ENCODE measurements at places on chromosomes 7 and 10.

DNA sequence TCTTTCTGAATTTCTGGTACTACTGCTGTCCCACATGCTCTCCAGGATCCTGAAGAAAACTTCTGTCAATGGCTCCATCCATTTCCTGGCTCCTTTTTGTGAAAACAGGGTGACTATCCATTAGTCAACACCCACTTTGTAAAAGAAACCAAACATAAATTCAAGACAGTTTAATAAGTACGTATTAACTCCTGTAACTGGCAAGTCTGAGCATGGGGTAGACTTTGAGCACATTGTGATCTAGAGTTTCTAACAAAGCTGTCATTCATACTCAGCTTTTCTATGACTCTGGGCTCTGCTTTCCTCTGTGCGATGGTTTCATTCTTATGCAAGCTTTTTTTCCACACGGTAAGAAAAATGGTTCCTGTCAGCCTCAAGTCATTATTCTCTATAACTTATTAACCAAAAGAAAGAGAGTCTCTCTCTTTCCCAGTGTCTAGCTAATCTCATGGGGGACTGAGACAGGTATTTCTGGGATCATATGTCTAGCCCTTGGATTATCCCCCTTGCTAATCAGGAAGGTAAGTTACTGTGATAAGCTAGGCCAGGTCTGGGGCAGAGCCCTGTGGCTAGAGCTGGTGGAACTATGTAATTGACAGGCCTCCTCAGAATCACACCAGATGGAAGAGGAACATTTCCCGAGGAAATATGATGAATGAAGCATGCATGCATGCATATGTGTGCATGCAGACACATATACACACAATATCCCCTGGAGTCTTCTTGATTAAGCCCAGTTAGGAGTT lies 98.5 kb downstream of the GNAI1 start:
- DNase-seq, result no peak

- DNase-seq, result no peak
Observed at GRCh38 chr7:55425141-55425752, 60.1 kb downstream of the LANCL2 start.

DNA sequence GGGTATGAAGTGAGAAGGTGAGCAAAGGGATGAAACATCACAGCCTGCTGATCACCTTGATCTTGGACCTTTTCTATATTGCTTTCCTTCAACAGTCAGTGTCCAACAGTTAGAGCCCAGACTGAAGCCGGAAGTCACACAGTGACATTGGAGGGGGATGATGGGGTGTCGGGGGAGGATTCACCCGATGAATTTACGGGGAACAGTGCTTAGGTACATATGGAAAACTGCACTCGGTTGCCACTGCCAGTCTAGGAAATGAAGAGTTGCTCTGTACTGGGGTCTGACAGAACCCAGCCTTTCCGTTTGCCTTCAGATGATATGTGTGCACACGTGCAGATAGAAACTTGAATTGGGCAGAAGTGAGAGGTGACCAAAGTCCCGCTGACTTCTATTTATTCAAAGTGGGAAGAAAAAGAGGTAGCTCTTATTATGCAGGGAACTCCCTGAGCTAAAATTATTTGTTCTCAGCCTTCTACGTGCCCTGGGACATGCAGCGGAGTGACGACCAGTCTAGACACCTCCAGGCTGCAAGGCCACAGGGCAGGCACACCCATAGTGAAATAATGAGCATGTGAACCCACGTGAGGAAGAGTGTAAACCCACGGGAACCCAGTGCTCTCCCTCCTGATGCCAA lies 107.2 kb upstream of the INHBA start:
- DNase-seq, result no peak

- no peak for DNase-seq
Observed at GRCh38 chr10:133186416-133187090, 26.5 kb downstream of the KNDC1 start.

- DNase-seq, result no peak
Observed at GRCh38 chr7:104956753-104957450, 57.1 kb upstream of the KMT2E start.

DNA sequence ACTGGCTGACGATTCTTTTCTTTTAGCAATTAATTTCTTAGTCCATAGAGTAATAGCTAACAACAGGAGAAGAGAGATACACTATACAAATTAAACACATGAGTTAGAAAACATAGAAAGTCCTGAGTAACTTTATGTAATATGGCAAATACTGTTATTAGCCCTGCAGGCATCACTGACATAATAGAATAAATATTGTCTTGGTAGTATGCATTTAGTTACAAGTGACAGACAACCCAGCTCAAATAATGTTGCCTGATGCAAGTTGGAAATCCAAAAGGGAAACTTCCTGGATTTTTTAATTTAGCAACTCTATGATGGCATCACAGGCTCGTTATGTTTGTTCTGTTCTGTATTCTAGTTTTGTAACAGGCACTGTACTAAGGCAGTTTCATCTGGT lies 95.1 kb downstream of the DKK1 start:
- no peak for DNase-seq

DNA sequence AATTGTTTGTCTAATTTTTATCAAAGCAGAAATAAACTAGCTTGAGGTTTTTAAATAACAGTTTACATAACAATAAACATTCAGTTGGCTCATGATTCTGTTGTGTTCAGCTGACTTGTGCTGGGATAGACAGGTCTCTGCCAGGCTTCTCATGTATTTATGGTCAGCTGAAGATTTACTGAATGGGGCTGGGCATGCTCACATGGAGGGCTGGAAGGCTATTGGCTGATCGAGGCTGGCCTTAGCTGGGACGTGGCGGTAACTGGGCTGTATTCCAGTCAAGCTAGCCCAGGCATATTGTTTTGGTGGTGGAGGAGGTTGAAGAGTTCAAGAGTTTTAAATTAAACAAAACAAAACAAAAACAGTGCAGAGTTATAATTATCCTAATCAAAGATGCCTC lies 251.0 kb upstream of the MTPN start:
- DNase-seq, result no peak

- no peak for DNase-seq
Observed at GRCh38 chr10:11159543-11160215, 142.0 kb downstream of the CELF2 start.

GRCh38 chr10:34719746-34720145 lies 95.3 kb downstream of the PARD3 start:
- no peak for DNase-seq

GRCh38 chr10:29830531-29831512 lies 196.1 kb upstream of the SVIL start:
- DNase-seq, result no peak

DNA sequence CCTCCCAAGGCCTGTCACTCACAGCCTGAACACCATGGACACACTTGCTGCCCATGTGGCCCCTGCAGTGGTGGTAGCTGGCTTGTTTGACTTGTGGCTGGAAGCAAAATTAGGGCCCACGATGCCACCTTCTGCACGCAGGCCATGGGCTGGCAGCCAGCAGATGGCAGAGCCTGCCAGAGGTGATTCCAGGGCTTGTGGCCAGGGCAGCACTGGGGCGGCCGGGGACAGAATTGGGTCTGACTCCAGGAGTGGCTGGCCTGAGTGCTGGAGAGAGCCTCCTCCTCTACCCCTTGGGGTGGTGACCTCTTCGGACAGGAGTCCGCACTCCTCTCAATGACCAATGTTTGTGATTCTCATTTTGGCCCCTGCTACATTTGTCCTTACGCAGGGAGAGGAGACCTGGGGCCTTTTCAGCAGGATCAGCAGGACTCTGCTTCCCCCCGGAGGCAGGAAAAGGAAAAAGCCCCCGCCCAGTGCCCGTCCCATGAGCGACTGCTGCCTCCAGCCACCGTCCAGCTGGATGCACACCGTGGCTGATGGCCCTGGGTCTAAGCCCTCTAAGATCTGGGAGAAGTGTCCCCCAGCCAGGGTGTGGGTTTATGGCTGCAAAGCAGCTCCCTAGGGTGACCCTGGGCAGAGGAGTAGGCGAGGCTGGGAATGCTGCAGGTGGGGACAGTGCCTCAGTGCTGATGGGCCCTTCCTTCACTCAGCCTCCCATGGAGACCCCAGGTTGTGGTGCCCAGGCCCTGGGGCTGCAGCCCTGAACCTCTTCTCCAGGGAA lies 26.5 kb downstream of the DNAJB12 start:
- DNase-seq, result no peak

DNA sequence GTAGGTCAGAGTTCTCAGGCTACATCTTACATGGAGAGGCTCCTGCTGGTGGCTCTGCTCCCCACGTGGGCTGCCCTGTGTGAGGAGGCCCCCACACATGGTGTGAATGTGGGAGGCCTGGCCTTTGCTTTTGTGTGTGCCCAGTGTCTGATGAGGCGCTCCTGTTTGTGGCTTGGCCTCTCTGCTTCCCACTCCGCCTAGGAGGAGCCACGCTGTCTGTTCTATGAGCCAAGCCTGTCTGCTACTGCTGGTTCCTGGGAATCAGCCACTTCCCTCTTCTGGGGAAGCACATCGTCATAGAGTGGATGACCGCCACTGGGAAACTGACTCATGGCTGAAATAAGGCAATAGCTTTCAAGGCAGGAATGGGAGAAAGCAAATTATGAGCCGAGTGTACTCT lies 87.1 kb downstream of the CYP26A1 start:
- DNase-seq, result no peak

DNA sequence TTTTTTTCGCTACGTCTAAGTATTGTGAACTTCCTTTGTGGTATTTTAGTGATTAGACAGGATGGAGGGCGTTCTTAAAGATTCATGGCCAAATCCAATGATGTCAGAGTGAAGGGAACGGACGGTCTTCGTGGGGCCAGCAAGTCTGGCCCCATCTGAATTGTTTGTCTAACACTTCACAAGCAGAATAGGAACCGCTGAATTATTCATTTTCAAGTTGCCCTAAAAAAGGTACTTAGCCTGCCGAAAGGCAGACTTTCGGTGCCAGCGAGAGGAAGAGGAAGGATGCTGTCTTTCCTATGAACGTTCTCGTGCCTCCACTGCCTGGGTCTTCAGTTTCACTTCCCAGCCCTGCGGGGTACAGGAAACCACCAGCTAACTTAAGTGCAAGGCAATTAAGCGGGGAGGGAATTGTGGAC lies 145.7 kb upstream of the SH2B2 start:
- DNase-seq, result no peak

DNA sequence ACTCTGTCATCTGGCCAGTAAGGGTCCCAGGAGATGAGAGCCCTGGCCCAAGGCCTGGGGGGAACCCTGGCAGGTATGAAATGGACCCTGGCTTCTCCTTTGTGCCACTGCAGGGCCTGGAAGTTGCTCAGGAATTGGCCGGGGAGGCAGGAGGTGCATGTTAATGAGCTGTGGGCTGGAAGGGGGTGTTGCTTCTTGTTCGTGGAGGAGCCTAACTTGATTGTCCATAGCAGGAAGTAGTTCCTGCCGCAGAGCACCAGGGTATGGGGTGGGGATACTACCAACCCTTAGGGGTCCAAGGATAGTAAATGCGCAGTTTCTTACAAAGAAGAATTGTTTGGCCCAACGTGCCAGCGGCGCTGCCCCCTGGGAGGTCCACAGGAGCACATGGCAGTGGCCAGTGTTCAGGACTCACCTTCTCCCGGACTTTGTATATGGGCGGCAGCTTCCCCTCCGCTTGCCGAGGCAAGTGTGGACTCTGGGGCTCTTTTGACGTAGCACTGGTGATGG lies 21.5 kb downstream of the TEX36 start:
- DNase-seq, result no peak

GRCh38 chr10:118488710-118489497 lies 106.5 kb downstream of the PRLHR start:
- DNase-seq, result no peak

GRCh38 chr10:86580521-86580891 lies 58.9 kb upstream of the WAPL start:
- DNase-seq, result no peak

DNA sequence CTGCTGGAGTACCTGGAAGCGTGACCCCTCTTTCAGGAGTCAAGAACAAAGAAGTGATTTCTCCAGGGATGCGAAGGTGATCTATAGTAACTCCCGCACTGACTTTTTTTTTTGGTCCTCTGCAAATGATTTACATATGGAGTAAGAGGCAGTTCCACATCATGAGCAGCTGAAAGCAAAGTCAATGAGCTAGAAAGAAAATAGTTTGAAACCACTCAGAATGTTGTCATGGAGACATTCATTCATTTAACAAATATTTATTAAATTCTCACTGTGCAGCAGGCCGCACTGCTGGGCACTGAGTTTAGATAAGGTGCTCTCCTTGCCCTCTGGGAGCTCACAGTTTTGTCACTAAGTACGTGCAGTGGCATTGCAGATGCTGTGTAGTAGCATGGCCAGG lies 206.7 kb downstream of the CAMK1D start:
- no peak for DNase-seq

DNA sequence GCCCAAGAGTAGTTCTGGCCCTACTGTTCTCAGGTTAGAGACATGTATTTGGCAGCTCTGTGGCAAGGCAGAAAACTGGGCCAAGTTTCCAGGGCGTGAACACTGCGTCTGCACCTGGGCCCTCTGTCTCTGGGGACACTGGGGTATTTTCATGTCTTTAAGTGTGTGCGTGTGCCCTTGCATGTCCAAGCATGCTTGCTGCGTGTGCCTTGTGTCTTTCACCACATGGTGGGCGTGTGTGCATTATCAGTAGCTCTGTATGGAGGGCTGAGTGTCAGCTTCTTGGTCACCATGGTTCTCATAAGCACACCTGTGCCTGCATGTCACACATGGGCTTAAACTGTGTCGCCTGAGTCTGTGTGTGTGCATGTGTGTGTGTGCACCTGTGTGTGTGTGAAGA lies 69.3 kb downstream of the HIPK2 start:
- DNase-seq, result no peak

DNA sequence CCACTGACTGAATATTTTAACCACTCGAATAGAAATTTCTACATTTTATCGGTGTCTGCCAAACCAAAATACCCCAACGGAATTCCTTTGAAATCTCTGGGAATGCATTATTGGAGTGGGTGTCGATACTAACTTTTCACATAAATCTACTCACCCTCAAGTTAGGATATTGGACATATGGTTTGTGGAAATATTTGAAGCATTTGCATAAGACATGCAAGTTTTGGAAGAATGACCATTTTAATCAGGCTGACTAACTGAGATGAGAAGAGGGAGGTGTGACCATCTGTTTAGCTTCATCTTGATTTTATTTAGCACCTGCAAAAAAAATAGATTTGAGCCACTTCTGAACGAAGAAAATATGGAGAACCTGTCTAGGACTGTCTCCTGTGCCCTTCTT lies 61.2 kb downstream of the KLF6 start:
- DNase-seq, result no peak

DNA sequence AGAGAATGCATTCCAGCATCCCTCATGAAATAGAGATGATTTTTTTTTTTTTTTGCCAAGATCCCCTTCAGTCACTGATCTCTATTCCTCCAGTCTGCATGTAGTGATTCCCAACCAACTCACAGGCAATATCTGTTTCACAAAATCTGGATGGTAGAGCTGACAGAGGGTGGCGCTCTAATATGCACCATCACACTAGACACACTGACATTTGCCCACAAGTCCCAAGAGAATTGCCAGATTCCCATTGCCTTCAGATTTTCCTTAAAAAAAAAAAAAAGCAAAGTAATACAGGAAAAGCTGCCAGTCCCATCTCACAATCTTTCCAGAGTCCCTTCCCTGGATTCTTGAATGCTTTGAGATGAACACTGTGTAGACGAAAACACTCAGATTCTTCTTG lies 301.0 kb downstream of the SORCS1 start:
- DNase-seq, result no peak

Data from T-helper 9 cell (primary cell).